Daoy (cell line): ENCODE measurements at places on chromosomes 11 and 22. TPM values are rescaled to one million over a fixed set of nuclear protein-coding genes. Genes with fewer than 3 reads are reported as not detected.
A peak's percentile ranks its signal among the peaks of the same experiment; 100 is the strongest.

OR52E8 gene
- total RNA-seq, result 0.15 TPM in 1 of 2 replicates, not detected in the other

BDNF gene
- 11.9 and 12.5 TPM in 2 replicates for total RNA-seq

KDM4D gene
- total RNA-seq, result 3.4 and 4.4 TPM in 2 replicates

PANX1 gene
- total RNA-seq, result 47.4 and 50.3 TPM in 2 replicates

SLC15A3 gene
- total RNA-seq, result 3.0 and 3.9 TPM in 2 replicates

FGF3 gene
- not detected in 2 replicates for total RNA-seq

OR52H1 gene
- total RNA-seq, result not detected in 2 replicates

BIK gene
- total RNA-seq, result 11.5 and 14.4 TPM in 2 replicates

SCN4B gene
- total RNA-seq, result 0.57 and 1.2 TPM in 2 replicates

C11orf52 gene
- total RNA-seq, result not detected in 2 replicates

SCGB1C1 gene
- not detected in 2 replicates for total RNA-seq

RFPL1 gene
- not detected in 2 replicates for total RNA-seq

YPEL1 gene
- total RNA-seq, result 0.86 and 1.9 TPM in 2 replicates

OAF gene
- total RNA-seq, result 57.1 and 62.2 TPM in 2 replicates

DNA sequence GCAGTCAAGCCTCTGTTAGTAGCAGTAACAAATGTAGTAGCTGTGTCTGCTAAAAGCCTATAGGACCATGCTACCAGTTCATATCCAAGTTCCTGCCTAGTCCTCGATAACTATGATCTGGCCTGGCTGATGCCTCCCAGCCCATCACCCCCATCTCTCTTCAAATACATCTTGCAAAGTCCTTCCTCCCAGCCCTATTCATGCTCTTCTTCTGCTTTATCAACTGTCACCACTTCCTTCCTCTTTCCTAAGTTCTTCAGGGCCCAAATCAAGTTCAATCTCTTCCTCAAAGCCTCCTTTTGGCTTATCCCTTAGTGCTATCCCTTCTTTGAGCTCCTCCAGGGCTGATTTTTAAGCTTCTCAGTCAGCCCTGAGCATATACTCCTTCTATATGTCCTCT is 150.9 kb upstream of the THY1 start:
- no peak for DNase-seq

DNA sequence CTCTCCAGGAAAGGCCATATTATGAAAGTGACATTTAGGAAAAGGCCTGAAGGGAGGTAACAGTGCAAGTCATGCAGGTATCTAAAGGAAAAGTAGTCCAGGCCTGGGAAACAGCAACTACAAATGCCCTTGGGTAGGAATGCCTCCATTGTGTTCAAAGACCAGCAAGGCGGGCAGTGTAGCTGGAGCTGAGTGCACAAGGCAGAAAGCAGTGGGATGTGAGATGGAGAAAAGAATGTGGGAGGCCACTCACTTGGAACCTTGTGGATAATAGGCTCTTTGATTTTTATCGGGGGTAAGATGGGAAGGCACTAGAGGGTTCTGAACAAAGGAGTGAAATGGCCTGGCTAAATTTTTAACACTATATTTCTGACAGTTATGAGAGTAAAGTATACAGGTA is 188.6 kb downstream of the PGR start:
- no peak for DNase-seq

GRCh38 chr11:19817870-19818269 is 105.2 kb downstream of the NAV2 start:
- DNase-seq, result no peak

GRCh38 chr11:66497206-66497605 is 13.2 kb upstream of the BBS1 start:
- no peak for DNase-seq

- no peak for DNase-seq
Measured at GRCh38 chr11:110525883-110526282, 96.1 kb downstream of the FDX1 start.

- DNase-seq, result peak; percentile 27
Measured at GRCh38 chr11:22510741-22511140, 114.9 kb downstream of the FANCF start.

- no peak for DNase-seq
Measured at GRCh38 chr11:110130642-110131238, 37.5 kb downstream of the ZC3H12C start.

GRCh38 chr11:108302121-108302785 is 79.4 kb downstream of the ATM start:
- no peak for DNase-seq

- DNase-seq, result peak; percentile 11
Measured at GRCh38 chr11:105092256-105093239, 47.0 kb downstream of the CARD18 start.

- no peak for DNase-seq
Measured at GRCh38 chr22:40240686-40241085, 63.0 kb downstream of the TNRC6B start.

DNA sequence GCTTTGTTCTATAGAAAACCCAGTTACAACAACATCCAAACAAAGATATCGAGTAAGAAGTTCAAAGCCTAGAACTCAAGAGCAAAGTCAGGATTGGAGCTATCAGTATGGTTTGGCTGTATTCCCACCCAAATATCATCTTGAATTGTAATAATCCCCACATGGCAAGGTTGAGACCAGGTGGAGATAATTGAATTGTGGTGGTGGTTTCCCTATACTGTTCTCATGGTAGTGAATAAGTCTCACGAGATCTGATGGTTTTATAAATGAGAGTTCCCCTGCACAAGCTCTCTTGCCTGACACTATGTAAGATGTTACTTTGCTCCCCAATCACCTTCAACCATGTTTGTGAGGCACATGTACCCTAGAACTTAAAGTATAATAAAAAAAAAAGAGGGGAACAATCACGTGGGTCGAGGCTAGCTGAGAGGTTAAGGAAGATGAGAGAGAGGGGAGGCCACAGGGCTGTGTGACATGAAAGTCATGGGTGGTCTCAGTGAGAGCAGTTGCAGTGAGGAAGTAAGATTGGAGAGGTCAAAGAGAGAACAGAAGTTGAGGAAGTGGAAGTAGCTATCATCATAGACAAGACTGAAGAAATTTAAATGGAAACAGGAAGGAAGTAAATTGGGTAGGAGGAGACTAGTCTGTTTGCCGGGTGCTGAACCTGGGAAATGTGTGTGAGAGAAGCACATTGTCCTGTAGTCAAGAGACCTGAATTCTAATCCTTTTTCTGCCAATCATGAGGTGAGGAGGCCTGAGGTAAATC is 80.1 kb upstream of the CD44 start:
- DNase-seq, result no peak

DNA sequence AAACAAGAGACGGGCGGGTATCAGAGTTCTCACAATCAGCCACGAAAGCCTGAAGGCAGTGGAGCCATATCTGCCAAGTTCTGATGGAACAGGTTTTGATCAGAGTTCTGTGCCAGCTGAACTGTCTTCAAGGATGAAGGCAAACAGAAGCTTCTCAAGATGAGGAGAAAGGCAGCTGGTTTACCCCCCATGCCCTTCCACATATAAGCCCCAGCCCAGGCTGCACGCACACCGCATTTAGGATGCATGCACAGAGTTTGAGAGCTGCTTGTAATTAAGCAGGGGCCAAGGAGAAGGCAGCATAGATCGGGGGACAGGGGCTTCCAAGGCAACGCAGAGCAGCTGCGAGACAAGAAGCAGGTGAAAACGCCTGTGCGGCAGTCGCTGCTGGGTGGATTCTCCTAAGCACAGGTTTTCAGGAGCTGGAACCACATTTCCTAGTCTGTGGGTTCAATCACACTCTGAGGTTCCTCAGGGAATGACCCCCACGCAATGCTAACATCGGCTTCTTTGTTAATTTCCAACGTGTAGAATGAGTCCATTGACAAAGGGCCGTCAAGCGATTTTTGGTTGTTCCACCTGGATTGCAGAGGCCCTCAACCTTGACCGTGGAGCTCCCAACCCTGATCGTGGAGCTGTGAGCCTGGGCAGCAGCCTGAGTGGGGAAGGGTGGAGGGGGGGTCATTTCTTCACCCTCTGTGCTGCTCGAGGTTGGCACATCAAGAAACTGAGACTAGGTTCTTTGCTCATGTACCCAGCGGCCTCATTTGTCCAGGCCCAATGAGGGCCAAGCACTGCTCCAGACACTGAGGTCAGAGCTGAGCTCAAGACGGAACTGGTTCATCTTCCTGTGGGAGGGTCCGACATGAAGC is 81.7 kb upstream of the SHISAL1 start:
- no peak for DNase-seq

DNA sequence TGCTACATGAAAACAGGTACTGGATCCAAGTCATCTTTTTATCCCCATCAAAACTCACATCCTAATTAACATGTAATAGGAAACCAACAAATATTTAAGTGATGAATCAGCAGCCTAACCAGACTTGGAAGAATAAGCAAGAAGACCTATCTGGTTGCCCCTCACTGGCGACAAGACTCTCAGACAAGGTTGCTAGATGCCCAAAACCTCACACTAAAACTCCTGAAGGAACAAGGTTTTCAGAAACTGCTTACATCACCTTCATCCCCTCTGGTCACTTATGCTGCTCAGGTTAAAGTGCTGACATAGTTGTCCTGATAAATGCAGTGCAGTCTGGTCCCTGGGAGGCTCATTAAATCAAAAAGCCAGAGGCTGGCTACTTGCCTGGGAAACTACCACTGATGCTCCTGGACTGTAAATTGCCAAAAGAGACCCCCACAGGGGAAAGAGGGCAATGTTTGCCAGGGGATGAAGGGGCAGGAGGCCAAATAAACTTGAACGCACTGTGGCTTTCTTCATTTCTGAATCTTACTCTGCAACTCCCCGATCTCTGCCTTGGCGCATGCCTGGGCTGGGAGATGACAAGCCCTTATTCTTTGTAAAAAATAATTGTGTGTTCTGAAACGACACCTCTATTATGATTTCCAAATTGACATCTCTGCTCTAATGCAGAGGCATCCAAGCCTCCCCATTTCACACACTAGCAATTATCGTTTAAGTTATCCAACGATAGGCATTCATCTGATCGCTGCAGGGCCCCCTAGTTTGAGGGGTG is 72.7 kb downstream of the AMBRA1 start:
- DNase-seq, result peak; percentile 45

- no peak for DNase-seq
Measured at GRCh38 chr11:105635466-105635865, 25.6 kb downstream of the GRIA4 start.

DNA sequence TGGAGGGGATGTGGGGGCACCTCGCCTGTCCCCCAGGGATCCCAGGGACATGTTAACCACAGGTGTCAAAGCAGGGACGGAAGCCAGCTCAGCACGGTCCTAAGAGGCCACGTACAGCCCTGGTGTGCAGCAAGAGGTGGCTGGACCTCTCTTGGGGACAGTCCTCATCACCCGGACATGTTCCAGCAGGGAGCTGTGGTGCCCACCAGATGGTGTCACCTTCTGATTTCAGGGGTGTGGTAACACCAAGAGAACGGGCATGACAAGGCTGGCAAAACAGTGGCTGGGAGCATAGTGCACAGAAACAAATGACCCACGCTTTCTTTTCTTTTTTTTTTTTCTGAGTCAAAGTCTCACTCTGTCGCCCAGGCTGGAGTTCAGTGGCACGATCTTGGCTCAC is 25.6 kb upstream of the COMT start:
- DNase-seq, result no peak

DNA sequence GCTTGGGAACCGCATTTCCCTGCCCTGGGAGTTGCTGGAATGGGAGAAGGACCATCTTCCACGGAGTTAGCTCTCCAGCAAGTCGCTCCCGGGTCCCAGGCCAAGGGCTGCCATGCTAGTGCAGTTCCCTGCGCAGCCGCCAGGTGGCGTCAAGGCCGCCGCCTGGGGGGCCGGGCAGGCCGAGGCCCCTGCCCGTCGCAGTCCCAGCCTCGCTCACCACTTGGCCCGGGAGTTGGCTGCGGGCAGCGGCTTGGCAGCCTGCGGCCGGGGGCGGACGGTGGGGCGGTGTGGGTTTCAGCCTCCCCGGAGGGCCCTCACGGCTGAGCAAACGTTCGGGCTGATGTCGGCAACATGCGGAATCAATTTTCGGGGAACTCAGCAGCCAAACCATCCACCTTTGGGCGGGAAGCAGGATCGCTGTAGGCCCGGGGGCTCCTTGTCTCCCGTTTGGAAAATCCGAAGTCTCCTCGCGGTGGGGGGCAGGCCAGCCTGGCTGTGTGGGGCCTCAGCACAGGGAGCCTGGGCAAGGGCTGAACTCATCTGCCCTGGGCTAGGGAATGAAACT is 415.1 kb downstream of the SOX6 start:
- DNase-seq, result peak; percentile 58

GRCh38 chr11:128625326-128625725 is 38.0 kb upstream of the ETS1 start:
- no peak for DNase-seq

DNA sequence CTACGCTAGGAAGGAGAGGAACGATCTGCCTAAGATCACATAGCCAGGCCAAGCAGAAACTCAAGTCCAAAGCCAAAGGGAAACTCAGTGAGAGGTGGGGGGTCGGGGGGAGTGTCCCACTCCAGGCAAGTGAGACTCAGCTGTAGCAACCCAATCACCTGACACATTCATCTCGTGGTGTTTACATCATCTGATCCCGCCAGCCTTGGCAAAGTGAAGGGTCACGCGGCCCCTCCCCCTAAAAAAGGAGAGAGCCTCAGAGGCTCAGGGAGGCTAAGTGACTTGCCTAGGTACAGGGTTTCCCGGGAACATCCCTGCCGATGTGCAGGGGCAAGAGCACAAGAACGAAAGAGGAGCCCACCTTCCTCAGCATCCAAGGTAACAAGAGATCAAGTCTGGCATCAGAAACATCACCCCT is 21.5 kb downstream of the MYH9 start:
- peak; percentile 57 for DNase-seq

GRCh38 chr22:38171927-38172831 is 9.5 kb downstream of the PLA2G6 start:
- peak; percentile 56 for DNase-seq

- DNase-seq, result no peak
Measured at GRCh38 chr11:75800728-75801361, 14.2 kb upstream of the UVRAG start.

- peak; percentile 20 for DNase-seq
Measured at GRCh38 chr22:39818094-39818493, 75.5 kb downstream of the ENTHD1 start.

DNA sequence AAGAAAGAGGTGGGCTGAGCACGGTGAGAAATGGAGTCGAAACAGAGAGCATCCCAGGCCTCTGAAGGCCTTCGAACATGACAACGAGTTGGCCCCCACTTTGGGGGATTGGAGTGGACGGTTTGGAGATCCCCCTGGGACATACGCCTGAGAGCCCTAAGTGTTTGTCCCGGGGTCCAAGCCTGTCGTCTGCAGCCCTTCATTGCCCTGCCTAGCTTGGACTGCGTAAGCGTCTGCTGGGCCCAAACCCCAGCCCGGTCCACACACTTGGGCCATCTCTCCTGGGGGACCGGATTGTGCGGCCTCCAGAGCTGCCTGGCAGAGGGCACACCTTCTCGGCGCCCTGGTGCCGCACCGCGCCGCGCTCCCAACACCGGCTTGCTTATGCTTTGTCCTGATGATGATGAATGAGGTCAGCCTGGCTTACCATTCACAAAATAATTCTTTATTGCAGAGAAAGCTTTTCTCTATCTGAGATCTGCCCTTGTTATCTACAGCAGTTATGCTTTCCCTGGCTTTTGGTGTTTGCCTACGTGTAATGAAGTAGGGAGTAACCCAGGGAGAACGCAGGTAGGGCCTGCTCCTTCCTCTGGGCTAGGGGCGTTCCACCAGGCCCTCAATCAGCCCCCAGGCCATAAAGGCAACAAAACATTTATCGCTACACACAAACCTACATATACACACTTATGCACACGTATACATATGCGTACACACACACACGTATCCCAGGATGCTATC is 85.9 kb upstream of the PPARA start:
- peak; percentile 36 for DNase-seq
